ENCODE measurements at places on chromosomes 16 and 17.

DNA sequence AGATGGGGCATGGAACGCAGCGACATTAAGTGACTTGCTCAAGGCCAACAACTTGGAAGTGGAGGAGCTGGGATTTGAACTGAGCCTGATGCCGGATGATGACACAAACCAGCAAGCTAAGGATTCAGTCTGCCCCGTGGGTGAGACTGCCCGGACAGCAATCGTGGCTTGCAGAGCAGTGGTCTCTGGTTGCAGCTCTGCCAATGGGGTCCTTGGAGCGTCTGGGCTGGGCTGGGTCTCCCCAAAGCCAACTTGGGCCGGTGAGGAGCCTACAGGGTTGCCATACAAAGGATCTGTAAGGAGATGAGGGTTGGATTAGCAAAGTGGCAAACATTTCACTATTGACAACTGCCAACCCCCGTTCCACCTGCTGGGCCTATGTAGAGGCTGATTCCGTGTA, 2.6 kb upstream of the CRISPLD2 start:
- no peak for DNase-seq

- no peak for DNase-seq
These were observed 8.6 kb downstream of the MAPT start for GRCh38 chr17:45902892-45903346.

DNA sequence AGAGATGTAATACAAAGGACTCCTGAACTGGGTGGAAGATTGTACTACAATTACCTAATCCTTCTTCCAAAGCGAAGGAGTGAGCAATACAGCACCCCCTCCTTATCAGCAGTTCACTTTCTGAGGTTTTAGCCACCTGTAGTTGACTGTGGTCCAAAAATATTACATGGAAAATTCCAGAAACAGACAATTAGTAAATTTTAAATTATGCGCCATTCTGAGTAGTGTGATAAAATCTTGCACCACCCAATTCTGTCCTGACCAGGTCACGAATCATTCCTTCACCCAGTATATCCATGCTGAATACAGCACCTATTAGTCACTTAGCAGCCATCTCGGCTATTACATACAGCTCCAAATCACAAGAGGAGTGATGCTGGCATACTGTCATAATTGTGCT, 23.2 kb downstream of the VPS53 start:
- DNase-seq = no peak

DNA sequence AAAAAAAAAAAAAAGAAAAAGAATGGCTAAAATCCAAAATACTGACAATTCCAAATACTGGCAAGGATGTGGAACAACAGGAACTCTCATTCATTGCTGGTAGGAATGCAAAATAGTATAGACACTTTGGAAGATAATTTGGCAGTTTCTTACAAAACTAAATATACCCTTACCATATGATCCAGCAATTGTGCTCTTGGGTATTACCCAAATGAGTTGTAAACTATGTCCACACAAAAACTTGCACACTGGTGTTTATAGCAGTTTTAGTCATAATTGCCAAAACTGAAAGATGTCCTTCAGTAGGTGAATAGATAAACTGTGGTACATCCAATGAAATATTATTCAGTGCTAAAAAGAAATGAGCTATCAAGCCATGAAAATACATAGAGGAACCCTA, 8.5 kb upstream of the MEIOC start:
- no peak for DNase-seq

DNA sequence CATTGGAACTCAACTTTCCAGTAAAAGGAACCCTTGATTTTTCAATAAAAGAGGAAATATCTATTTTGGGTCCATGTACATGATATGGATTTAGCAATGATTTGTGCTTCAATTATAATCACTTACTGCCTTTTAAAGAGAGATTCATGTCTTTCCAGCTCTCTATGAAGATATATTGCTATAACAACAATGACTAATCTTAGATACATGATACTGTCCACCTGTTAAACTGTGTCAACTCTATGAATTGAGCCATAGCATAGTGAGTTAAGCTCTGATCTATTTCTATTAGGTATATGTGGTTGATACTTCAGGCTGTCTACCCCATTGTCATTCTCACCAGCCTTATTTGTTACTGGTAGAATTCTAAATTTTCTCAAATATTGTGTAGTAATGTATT, 15.0 kb upstream of the MPHOSPH6 start:
- no peak for DNase-seq

GRCh38 chr17:17666111-17666714, 15.0 kb upstream of the RAI1 start:
- DNase-seq = no peak

GRCh38 chr17:82228278-82228841, 482 bp upstream of the SLC16A3 start:
- no peak for DNase-seq

- DNase-seq = no peak
These were observed 1.0 kb downstream of the FLYWCH2 start for GRCh38 chr16:2884041-2884451.

DNA sequence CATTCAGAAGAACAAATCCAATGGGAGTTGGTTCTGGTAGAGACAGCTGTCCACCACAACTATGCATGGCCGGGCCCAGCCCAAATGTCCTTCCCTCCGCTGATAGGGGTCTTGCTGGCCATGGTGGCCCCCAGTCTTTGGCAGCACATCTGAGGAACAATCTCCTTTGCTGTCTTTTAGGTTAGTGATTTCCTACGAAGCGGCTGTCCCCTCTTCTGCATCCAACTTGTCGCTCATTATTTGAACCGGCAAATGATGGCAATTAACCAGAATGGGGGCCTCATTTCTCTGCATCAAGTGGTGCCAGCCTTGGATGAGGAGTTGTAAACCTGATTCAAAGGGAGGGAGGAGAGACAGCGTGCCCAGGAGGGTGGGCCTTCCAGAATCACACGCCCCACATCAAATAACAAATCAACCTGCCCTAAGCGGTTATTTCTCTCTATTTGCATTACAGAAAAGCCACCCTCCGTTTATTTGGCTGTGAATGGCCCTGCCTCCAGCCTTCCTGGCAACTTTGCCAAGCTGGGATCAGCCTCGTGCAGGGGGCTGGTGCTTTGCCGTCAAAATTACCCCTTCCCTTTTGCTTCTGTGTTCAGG, 156.5 kb downstream of the RGS9 start:
- DNase-seq = no peak

GRCh38 chr17:48155889-48156611, 48.5 kb downstream of the SNX11 start:
- no peak for DNase-seq

DNA sequence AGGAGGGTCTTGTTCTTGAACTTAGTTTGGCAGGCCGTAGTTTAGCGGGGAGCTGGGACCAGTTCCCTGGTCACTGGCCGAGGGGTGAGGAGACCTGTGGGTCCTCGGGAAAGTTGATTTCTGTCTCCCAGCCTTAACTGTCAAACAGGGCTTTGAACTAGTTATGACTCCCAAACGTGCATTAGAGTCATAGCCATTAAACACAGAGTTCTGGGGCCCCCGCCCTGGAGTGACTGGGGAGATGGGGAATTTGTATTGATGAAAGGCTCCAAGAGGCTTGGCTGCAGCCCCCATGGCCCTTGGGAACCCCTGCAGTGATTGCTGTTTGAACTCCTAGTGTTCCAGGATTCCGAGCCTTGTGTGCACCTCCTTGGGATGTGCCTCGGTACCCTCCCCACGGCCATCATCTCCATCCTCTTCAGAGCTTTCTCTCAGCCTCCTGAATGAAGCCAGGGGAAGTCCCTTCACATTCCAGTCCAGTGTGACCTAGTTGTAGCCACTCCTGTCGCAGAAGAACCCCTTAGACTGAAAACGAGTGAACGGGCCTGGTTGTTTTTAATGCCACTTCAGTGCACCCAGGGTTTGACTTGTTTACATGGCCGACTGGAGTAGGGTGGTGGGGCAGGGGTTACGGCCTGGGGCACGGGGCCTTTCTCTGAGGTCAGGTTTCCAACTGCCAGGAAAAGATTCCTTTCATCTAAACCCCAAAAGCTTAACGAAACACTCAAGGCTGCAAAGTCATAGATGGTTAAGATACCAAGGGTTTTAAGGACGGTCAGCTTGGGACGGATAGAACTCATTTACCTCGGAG, 1.4 kb downstream of the MPRIP start:
- no peak for DNase-seq

- DNase-seq = no peak
These were observed 47.9 kb downstream of the NOG start for GRCh38 chr17:56641373-56641772.

DNA sequence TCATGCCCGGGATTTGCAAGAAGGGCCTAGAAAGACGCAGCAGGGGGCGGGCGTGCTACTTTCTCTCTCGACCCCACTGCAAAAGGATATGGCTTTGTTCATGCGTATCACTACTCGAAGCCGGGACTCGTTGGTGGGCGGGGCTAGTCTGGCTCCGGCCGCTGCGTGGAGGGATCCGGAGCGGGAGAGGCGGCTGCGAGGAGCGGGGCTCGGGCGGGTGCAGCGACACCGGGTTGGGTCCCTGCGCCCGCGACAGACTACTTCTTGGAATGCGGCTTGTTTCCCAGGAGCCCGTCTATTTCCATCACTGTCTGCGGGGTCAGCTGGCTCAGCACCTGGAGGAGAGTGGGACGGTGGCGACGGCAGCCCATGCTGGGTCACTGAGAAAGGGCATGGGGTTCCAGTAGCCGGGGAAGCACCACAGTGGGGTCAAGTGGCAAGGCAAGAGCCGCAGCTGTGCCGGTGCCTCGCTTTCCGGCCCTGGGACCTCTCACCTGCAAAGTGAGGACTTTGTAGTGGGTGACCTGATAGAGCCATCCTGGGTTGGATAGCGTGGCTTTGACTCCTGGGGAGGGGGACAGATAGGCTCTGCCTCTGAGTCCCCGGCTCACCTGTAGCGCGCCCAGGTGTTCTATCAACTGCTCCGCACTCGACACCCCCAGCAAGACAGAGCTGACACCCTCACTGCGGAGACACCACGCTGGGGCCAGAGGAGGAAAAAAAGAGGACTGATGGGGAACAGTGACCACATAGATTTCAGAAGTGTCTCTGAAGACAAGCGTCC, 6.6 kb downstream of the KCNAB3 start:
- DNase-seq = peak; percentile 80

GRCh38 chr17:78995022-78995760, 14.4 kb downstream of the CANT1 start:
- no peak for DNase-seq

- DNase-seq = no peak
These were observed 4.7 kb upstream of the CD2BP2 start for GRCh38 chr16:30359871-30360170.

DNA sequence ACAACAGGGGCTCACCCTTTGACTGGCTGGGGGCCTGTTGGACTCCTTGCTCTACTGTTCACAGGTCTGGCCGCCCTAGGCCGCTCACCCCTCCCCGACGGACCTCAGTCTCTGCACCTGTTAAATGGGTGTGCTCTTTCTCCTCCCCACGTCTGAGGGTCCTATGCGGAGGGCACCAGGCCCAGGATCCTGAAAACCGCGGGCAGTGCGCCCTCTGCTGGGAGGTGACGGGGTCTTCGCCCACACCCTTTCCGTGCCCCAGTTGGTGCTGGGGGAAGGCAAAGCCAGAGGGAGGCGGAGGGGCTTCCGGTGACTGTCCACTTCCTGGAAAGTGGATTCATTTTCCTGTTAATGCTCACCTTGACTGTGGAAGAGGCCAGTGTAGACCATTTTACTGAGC, 1010.9 kb downstream of the KCNJ18 start:
- DNase-seq = no peak

DNA sequence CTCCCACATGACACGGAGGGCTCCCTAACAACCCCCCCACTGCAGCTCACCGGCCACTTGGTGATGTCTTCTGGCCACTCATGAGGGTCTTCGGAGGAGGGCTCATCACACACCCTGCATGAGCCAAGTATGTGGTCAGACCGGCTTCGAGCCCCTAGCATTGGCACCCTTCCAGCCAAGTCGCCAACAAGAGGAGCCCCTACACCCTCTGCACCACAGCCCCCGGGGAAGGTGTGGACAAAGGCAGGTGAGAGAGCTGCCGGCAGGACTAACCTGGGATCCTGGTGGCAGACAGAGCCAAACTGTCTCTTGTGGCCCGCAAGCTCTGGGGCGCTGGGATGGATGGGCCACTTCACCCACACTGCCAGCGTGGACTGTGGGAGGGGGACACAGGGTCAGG, 6.5 kb downstream of the SNRNP25 start:
- DNase-seq = no peak

GRCh38 chr17:77404812-77405581, 264.2 kb downstream of the SEC14L1 start:
- no peak for DNase-seq

GRCh38 chr17:79414793-79415211, 196.0 kb downstream of the RBFOX3 start:
- DNase-seq = no peak

GRCh38 chr16:58515871-58516767, 802 bp downstream of the SETD6 start:
- DNase-seq = no peak

DNA sequence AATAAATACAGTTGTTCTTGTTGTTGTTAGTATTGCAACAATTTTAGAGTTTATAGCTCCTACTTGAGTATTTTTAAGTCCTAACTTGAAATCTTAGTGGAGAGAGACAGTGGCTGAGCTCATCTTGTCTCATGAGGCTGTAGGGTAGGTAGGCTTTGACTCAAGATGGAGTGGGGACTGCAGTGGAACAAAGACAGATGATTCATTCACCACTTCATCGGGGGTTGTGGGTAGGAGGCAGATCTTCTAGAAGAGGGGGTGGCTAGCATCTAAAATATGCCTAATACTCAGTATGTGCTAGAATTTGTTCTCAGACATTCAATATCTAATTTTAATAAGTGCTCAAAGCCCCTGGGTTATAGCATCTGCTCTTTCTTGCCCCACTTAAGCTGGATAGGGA, 13.1 kb upstream of the MMD start:
- no peak for DNase-seq

DNA sequence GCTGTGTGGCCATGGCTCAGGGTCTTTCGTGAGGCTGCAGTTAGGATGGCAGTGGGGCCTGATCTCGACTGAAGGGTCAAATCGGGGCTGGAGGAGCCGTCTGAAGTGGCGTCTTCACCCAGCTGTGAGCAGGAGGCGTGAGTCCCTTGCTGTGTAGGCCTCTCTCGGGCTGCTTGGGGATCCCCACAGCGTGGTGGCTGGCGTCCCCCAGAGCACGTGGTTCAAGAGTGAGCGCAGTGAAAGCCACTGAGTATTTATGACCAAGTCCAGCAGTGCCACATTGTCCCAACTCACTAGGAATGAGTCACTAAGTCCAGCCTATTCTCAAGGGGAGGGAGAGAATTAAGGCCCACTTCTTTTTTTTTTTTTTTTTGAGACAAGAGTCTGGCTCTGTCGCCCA, 11.7 kb upstream of the TCF25 start:
- no peak for DNase-seq
